ENCODE measurements at places on chromosomes 7 and 10.

GRCh38 chr10:9076066-9076465 is 1021.6 kb downstream of the GATA3 start:
- DNase-seq, result no peak

- peak; percentile 49 for DNase-seq
These were observed 45.1 kb upstream of the PRKG1 start for GRCh38 chr10:51029172-51029641.

- no peak for DNase-seq
These were observed 46.6 kb downstream of the RSU1 start for GRCh38 chr10:16770670-16771069.

- no peak for DNase-seq
These were observed 181.5 kb upstream of the AOAH start for GRCh38 chr7:36905841-36906240.

GRCh38 chr10:120634659-120635058 is 177.6 kb downstream of the PLPP4 start:
- DNase-seq, result no peak

DNA sequence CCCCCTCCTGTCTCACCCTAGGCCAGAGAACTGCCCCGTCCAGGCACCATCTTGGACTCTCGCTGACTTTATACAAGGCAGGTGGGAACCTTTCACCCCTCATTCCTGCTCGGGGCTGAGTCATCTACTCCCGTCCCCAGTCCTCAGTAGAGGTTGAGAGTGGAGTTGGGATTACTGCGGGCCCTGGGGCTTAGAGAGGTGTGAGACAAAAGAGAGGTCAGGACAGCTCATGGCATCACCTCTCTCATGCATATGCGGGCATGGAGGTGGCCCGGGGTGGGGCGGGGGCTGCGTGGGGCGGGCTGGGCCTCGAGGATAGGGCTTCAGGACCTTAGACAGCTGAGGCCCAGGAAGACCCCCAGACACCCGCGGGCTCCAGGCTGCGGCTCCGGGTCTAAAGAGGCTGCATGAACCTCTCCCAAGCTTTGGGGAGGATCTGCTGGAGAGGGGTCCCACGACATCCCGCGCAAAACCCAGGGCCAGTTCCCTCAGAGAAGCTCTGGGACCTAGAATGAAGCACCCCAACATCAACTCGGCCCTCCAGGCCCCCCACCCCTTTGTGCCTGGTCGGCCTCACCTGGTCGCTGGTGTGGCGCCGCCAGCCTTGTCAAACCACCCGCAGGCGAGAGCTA is 317 bp downstream of the PDZD7 start:
- DNase-seq, result no peak

DNA sequence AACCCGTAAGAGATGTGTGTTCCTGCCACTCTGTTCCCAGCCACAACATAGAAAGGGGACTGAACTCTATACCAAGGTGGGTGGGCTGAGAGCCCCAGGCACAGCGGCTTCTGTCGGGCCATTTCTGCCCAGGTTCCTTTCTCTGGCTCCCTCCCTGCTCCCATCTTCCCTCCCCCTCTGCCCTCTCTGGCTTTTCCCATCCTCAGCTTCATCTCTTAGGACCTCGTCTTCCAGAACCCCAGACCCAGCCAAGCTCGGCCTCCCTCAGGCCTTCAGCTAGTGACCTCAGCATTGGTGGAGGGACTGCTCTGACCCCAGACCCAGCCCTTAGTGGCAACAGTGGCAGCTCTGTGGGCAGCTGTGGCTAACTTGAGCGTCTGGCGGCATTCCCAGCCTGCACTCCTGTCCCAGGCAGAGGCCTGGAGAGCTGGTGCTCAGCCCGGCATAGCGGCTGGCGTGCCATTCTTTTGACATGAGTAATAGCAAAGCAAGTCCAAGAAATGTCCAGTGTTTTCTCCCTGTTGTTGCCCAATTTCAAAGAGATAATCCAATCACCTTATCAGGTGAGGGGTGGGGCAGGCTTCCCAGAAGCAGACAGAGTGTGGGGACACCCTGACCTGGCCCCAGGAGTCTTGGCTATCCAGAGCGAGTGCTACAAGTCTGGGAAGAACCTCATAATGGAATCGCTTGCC is 15.9 kb downstream of the PTPRE start:
- DNase-seq, result peak; percentile 78

- DNase-seq, result peak; percentile 36
These were observed 314.3 kb upstream of the ZMIZ1 start for GRCh38 chr10:78754269-78755062.

DNA sequence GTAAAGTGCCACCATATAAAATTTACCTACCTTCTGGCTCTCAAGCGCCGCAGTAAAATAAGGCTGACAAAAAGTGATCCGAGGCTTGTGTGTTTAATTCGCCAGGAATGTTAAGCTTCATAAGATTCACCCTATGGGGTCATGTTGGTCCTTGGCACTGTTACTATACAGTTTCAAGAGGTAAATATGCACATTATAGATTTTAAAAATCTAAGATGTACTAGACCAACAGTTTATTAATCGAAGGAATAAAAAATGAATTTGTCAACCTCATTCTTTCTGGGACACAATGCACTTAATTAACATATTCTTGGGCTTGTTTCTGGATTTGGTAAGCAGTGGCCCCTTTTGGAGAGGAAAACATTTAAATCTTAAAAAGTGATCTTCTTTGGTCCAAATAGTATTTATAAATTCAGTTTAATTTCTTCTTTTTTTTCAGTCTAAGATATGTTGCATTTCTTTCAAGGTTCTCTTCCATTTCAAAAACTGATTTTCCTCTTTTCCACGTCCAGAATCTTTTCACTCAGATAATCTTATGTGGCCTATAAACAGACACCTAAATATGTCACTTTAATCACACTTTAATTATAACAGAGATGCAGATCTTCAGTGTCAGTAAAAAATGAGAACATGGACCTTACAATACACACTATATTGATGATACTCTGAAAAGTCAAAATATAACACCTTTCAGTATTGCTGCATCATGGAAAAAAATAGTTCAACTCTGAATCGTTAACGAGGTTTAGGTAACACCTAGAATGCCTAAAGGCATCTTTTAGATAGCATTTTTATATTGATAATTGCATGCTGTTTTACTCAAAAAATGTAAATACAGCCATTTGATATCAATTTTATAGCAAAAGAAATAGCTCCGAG is 3.8 kb upstream of the SKIDA1 start:
- peak; percentile 25 for DNase-seq

- no peak for DNase-seq
These were observed 15.0 kb upstream of the BNIP3 start for GRCh38 chr10:131996466-131997365.

- no peak for DNase-seq
These were observed 9.3 kb upstream of the AKR1D1 start for GRCh38 chr7:138066954-138067394.

DNA sequence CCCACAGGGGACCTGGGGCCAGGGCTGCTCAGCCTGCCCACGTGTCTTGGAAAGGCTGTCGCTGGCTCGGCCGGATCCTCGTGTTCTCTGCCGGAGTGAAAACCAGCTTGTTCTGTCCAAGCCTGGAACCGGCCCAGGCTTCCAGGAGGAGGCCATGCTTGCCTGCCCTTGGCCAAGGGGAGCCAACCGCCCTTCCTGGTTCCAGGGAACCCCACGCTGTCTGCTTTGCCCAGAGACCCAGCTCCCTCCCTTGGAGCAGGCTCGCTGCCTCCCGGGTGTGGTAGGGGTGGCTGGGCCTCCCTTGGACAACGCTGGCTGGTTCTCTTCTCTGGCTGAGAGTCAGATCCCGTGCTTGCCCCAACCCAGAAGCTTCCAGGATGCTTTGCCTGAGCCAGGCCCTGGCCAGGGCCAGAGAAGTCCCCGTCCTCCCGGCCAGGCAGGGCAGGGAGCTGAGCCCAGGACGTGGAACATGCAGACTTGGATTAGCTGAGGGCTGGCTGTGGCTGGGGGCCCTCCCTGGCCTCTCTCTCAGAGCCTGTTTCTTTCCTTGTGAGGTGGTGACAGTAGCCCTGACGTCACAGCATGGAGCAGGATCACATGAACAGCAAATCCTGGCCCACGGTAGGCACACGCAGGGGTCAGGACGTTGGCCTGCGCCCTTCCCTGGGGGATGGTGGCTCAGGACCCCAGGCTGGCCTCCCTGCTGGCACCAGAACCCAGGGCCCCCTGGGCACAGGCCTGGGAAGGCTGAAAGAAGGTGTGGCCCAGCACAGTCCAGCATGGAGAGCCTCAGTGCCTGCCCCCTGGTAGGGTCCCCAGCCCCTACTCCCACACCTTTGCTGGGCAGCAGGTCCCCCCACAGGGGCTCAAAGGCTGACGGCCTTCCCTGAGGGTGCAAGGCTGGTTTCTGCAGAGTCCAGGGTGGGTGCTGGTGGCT is 67.5 kb downstream of the PWWP2B start:
- DNase-seq, result peak; percentile 44

- DNase-seq, result peak; percentile 73
These were observed 32.6 kb downstream of the DUSP5 start for GRCh38 chr10:110530131-110530831.

DNA sequence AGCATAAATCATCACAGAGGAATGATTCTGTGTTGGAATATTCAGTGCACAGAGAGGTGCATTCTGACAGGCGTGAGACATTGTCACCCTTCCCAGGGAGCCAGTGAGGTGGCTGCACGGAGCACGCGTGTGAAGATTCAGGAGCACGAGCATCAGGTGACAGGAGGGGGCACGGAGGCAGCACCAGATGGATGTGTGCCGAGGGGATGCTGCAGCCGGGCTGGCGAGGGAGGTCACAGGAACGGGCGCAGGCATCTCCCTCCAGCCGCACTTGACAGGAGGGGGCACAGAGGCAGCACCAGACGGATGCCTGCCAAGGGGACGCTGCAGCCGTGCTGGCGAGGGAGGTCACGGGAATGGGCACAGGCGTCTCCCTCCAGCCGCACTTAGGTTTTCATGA is 66.5 kb downstream of the DIP2C start:
- no peak for DNase-seq

DNA sequence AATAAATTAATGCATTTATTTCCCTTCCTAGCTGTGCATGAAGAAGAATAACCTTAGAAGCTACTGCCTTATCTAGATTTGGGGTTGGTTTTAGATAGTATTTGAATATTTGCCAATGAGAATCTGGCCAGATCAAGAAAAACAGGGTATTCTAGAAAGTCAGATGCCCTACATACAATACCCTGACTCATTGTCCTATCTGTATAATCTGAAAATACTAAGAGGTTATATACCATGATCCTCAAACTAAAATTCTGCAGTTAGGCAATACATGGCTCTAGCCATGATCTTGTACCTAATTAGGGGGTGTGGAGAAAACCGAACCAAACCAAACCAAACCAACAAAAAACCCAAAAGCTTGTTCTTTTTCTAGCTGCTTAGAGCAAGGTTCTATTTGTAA is 240.4 kb upstream of the LYZL1 start:
- DNase-seq, result no peak

DNA sequence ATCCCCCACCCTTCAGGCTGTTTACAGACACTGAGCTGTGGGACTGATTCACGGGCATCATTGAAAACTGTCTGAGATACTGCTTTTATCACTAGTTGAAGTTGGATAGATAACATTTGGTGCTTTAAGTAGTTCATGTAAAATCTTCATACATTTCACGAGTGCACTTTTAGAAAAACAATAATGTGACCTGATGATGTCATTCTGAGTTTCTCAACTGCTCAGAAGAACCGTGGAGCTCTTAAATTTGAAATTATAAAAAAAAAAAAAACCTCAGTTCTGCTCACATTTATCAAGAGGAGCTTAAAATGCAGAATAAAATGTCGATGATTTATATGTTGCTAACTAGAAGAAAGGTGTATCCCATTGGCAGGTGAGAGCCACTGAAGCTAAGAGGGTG is 81.5 kb downstream of the GALNT11 start:
- no peak for DNase-seq

GRCh38 chr10:19041171-19041570 is 7.4 kb upstream of the MALRD1 start:
- DNase-seq, result no peak
